Psoas muscle (tissue), 8 donors: ENCODE measurements at places on chromosomes 11 and 22. TPM values are rescaled to one million over a fixed set of nuclear protein-coding genes. Genes with fewer than 3 reads are reported as not detected.

DNA sequence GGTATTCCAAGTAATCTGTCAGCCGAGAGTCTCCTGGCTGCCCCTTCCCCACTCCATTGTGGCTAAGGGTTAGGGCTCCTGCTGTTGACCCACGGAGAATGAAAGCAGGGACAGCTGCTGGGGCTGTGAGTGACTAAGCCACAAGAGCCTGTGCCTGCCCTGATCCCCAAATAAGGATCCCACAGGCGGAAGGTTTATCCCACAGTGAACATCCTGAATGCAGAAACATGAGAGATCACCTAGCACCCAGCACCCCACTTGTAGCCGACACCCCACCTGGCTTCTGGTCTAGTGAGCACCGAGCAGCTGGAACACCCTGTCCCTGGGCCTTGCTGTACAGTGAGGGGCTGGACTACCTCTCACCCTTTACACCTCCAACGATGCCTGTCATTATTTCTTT, 117.7 kb upstream of the LMO1 start:
- no peaks in the 10 kb centered on the region for H3K27me3 ChIP-seq
- H3K27ac ChIP-seq: no peak overlapping the region
- DNase-seq: no peak
- no peaks in the 10 kb centered on the region for H3K36me3 ChIP-seq
- H3K4me3 ChIP-seq: no peak overlapping the region
- H3K4me1 ChIP-seq: no peaks in the 10 kb centered on the region

GRCh38 chr22:25113316-25113721, 86.3 kb upstream of the CRYBB3 start:
- DNase-seq: peak; percentile 76
- peak overlapping the region; percentile 77 for H3K4me3 ChIP-seq
- H3K4me1 ChIP-seq: peaks cover 12% of the 10 kb centered on the region
- peak overlapping the region; percentile 86 for H3K27ac ChIP-seq

DNA sequence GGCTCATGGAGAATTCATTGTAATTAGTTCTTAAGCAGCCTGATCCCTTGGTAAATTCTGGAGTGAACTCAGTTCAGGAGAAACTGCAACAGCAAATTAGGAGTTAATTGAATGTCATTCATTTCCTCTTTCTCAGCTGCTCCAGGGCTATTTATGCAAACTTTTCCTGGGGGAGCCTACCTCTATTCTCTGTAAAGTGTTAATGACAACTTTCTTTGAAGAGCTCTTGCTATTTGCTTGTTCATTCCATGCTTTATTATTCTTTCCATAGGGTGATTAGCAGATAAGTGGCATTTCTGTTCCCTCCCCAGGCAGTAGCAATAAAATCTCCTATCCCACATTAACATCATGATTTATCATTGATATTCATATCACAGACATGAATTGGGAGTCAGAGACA, 267.6 kb upstream of the DDI1 start:
- no peaks in the 10 kb centered on the region for H3K4me1 ChIP-seq
- no peak overlapping the region for H3K27ac ChIP-seq
- DNase-seq: no peak

GRCh38 chr22:33796494-33796893, 123.8 kb downstream of the LARGE1 start:
- no peak overlapping the region for H3K27ac ChIP-seq
- DNase-seq: no peak
- H3K4me3 ChIP-seq: no peak overlapping the region
- peaks cover 1% of the 10 kb centered on the region for H3K4me1 ChIP-seq
- no peaks in the 10 kb centered on the region for H3K27me3 ChIP-seq

DNA sequence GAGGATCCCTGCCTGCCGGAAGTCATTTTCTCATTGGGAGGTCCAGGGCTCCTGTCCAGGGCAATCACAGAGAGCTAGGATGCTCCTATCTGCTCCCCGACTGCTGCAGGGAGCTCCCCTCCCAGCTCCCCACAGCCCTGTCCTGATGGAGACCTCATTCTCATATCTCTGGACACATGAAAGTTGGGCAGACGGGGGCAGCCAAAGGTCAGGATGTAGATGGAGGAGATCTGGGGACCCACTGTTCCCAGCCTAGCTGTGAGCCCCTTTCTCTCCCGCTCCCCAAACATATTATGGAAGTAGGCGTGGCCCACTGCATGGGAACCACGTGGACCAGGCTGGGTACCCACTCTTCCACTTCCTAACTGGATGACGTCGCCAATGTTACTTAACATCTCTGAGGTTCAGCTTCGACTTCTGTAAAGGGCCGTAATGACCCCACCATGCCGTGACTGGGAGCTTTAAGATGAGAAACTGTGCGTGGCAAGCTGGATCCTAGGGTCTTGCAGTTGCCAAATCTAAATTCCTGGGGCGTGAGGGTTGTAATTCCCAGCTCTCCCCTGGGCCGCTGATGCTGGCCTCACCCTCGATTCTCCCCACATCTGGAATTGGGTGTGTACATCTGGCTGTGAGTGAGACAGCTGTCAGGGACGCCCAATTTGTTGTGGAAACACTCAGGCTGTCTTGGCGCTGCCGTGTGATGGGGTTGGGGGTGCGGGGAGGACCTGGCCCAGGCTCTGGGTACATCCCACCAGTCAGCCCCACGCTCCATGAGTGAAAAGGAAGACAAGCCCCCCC, 1.8 kb downstream of the CDC42EP2 start:
- H3K36me3 ChIP-seq: no peaks in the 10 kb centered on the region
- peak overlapping the region; percentile 80 for H3K27ac ChIP-seq
- DNase-seq: peak; percentile 69

PLEKHB1 gene
- 13.7 TPM for total RNA-seq

GRCh38 chr11:23502826-23503225, 642.6 kb upstream of the CCDC179 start:
- H3K4me3 ChIP-seq: no peak overlapping the region
- H3K27me3 ChIP-seq: no peaks in the 10 kb centered on the region
- H3K4me1 ChIP-seq: no peaks in the 10 kb centered on the region
- no peak overlapping the region for H3K27ac ChIP-seq

GRCh38 chr22:23037429-23038333, 32.6 kb upstream of the GNAZ start:
- H3K4me3 ChIP-seq: no peak overlapping the region
- no peaks in the 10 kb centered on the region for H3K36me3 ChIP-seq
- H3K4me1 ChIP-seq: no peaks in the 10 kb centered on the region

DNA sequence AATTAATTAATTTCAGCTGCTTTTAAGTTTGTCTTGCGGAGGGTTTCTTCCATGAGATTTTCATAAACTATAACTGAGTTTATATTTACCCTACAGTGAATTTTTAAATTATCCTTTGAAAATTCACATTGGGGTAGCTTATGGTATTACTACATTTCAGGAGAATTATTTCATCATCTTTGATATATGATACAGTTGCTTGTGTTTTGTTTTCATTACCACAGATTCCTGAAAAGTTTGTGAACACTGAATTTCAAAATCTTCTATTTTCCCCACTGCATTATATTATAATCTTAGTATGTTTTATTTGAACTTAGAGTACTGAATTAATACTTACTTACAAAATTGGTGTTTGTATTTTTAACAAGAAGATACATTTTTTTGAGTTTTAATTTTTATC, 24.4 kb downstream of the METTL15 start:
- no peak for DNase-seq
- peaks cover 22% of the 10 kb centered on the region for H3K36me3 ChIP-seq
- H3K4me1 ChIP-seq: no peaks in the 10 kb centered on the region

DNA sequence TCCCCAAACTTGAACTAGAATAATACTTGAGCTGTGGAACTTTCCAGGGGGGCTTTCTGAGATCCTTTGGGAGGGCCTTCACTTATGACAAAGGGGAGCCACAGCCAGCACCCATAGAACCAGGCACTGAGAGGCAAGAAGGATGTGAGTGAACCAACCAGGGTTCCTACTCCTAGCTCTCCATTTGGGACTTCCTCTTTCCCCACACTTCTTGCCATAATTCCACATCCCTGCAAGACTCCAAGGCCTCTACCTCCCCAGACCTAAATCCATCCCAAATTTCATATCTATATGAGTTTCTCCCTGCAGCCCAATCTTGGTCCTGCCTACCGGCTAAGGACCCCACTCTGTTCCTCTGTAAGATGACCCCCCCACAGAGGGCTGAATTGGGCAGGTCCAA, 31.5 kb downstream of the NRXN2 start:
- no peak overlapping the region for H3K4me3 ChIP-seq
- H3K36me3 ChIP-seq: no peaks in the 10 kb centered on the region
- no peaks in the 10 kb centered on the region for H3K27me3 ChIP-seq
- no peak for DNase-seq
- peaks cover 18% of the 10 kb centered on the region for H3K4me1 ChIP-seq

DNA sequence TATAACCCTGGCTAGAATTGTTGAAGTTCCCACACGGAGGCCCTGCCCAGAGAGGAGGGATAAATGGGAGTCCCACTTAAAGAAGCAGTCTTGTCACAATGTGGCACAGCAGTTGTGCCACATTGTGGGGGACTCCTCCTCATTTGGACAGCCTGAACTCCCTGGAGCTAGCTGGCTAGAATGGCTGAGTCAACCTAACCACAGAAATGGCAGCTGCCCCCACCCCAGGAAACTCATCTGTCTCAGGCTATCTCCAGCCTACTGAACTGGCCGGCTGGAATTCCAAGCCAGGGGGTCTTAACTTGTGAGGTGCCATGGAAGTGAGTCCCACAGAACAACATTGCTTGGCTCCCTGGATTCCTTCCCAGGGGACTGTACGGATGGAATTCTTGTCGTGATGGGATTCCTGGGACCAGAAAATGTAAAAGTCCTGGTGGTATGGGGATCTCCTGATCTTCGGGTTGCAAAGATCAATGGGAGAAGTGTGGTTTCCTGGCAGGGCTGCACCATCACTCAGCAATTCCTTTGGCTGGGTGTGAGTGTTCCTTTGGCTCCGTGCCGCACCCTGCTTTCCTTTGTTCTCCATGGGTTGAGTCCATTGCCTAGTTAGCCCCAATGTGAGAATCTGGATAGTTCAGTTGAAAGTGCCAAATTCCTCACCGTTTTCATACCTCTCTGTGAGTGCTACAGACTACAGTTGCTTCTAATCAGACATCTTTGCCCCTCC, 791.2 kb upstream of the FAT3 start:
- no peak overlapping the region for H3K27ac ChIP-seq
- no peaks in the 10 kb centered on the region for H3K4me1 ChIP-seq
- H3K27me3 ChIP-seq: no peaks in the 10 kb centered on the region
- no peak for DNase-seq

- H3K36me3 ChIP-seq: no peaks in the 10 kb centered on the region
- DNase-seq: no peak
- no peak overlapping the region for H3K4me3 ChIP-seq
- no peaks in the 10 kb centered on the region for H3K4me1 ChIP-seq
- no peaks in the 10 kb centered on the region for H3K27me3 ChIP-seq
- no peak overlapping the region for H3K27ac ChIP-seq
Observed at GRCh38 chr11:69883292-69884255, 64.4 kb upstream of the FGF3 start.

TTLL12 gene
- total RNA-seq: 13.3 TPM

DNA sequence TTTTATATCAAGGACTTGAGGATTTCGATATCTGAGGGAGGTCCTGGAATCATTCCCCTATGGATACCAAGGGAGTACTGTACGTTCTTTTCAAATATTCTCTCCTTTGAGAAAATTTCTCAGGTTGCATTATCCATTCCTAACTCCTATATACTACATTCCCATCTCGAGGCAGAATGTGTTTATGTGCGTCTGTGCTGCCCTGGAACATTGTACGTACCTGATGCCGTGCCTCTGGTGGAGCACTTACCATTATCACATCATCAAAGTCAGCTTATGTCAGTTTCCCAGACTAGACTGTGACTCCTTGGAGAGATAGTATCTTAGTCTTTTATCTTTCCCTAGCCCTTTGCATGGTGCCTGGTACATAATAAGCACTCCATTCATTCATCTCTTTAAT, 21.7 kb downstream of the UBASH3B start:
- peaks cover 3% of the 10 kb centered on the region for H3K27me3 ChIP-seq
- H3K4me3 ChIP-seq: no peak overlapping the region
- H3K36me3 ChIP-seq: no peaks in the 10 kb centered on the region
- H3K4me1 ChIP-seq: no peaks in the 10 kb centered on the region

DNA sequence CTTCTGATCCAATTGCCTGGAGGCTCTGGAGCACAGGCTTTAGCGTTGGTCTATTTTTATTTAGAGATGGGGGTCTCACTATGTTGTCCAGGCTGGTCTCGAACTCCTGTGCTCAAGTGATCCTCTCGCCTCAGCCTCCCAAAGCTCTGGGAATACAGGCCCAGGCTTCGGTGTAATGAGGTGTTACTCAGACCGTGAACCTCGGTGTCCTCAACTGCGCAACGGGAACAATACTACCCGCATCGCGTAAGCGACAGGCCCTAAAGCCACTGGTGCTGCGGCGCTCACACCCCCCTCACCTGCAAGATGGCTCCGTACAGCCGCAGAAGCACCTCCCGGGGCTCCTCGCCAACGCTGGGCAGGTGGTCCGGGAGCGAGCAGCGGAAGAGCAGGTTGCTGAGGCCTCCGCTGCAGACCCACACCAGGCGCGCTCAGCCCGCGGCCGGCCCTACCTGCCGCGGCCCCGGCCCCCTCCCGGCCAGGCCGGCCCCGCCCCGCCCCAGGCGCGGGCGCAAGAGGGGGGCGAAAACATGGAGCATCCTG, 628 bp downstream of the CHKB start:
- no peaks in the 10 kb centered on the region for H3K36me3 ChIP-seq
- H3K27me3 ChIP-seq: no peaks in the 10 kb centered on the region
- H3K4me1 ChIP-seq: peaks cover 36% of the 10 kb centered on the region
- H3K27ac ChIP-seq: peak overlapping the region; percentile 100
- no peak for DNase-seq
- peak overlapping the region; percentile 94 for H3K4me3 ChIP-seq

ANO5 gene
- total RNA-seq: 52.1 TPM
